ENCODE measurements at places on chromosomes 2 and 18. TPM values are rescaled to one million over a fixed set of nuclear protein-coding genes. Genes with fewer than 3 reads are reported as not detected.

SLC4A5 gene
- not detected for total RNA-seq

TXNDC2 gene
- 0.33 TPM for total RNA-seq

RETSAT gene
- 40.1 TPM for total RNA-seq

GRCh38 chr2:233331536-233331935, 22.8 kb upstream of the DGKD start:
- no peak for DNase-seq
